ENCODE measurements at places on chromosomes 11 and 22.

- no peak for DNase-seq
These were observed 47.7 kb upstream of the HTATIP2 start for GRCh38 chr11:20315800-20316199.

GRCh38 chr22:48098921-48099245 lies 1336.4 kb downstream of the TBC1D22A start:
- no peak for DNase-seq

GRCh38 chr11:113334183-113334582 lies 19.8 kb downstream of the TTC12 start:
- DNase-seq, result no peak

GRCh38 chr11:108906826-108907225 lies 242.0 kb downstream of the DDX10 start:
- no peak for DNase-seq

GRCh38 chr22:29029202-29030000 lies 32.2 kb downstream of the C22orf31 start:
- no peak for DNase-seq

DNA sequence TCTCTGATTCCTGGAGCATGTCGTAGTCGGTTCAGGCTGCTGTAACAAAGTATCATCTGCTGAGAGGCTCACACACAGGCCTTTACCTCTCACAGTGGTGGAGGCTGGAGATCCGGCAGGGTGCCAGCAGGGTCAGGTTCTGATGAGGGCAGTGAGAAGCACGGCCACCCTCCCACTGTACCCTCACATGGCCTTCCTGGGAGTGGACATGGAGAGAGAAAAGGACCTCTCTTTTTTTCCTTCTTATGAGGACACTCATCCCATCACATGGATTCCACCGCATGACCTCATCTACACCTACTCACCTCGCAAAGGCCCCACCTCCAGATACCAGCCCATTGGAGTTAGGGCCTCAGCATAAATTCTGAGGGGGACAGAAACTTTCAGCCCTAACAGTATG lies 99.5 kb downstream of the BCR start:
- no peak for DNase-seq

GRCh38 chr11:125092669-125093068 lies 18.8 kb downstream of the TMEM218 start:
- no peak for DNase-seq

DNA sequence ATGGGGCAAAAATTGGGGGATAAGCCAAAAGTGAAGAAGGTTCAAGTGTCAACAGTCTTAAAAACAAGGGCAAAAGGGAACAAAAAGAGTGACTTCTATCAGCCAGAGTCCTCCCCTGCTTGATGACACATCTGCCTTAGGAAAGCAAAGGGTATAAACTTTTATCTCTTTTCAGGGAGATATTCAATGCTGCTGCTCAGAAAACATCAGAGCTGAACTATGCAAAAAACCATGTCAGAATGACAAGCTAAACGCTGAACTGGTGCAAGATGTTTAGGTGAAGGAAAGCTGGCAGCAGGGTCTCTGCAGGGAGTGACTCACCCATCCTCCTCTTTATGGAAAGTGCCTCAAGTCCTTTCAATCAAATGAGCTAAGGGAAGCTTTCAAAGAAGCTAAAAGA lies 24.7 kb downstream of the ALG9 start:
- DNase-seq, result no peak

GRCh38 chr22:41913040-41913719 lies 1.7 kb downstream of the SHISA8 start:
- DNase-seq, result no peak

- no peak for DNase-seq
These were observed 136.9 kb downstream of the MYO18B start for GRCh38 chr22:25878933-25879332.

DNA sequence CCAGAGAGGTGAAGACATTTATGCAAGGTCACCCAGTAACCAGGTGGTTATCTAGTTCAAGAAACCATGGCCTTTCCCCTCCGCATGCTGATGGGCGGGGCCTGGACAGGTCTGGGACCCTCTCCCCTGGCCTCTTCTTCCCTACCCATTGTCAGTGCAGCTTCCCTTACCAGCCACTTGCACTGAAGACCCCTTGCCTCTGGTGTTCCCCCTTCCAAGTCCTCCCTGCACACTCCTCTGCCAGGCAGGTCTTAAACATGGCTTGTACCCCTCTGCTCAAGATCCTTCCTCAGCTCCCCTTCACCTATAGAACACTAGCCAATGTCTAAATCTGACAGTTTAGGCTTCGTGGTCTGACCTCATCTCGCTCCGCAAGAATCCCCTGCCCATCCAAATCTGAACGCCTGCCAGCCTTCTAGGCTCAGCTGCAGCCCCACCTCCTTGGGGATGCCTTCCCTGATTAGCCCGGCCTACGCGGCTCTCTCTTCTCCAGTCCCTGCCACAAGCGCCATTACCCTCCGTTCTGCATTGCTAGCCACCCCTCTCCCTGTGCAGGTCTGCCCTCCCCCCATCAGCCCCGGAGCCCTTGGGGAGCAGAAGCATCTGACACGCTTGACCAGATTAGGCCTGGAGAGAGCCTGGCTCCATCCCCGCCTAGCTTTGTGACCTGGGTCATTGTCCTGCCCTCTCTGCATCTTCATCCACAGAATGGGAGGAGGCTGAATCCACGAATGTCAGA lies 213.8 kb downstream of the DSCAML1 start:
- DNase-seq, result no peak

- DNase-seq, result no peak
These were observed 13.1 kb downstream of the TBCEL start for GRCh38 chr11:121037016-121037415.

GRCh38 chr11:2196970-2197770 lies 25.6 kb upstream of the TH start:
- DNase-seq, result no peak

DNA sequence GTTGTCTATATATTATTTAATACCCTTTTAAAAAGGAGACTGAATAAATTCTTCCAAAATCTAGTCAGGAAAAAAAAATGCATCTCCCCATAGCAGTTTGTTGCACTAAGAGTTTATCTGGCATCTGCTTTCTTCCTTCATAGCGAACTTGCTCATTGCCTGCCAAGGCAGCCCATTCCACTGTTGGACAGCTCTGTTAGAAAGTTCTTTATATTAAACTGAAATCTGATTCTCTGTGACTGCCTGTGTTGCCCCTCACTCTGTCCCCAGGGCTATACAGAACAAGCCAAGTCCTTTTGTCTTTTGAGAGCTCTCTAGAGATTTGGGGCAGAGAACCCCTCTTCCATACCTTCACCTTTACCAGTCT lies 3.3 kb upstream of the CHRDL2 start:
- no peak for DNase-seq

- no peak for DNase-seq
These were observed 535.8 kb downstream of the TBC1D22A start for GRCh38 chr22:47298017-47298785.

GRCh38 chr11:97740801-97741151 lies 1280.0 kb upstream of the CNTN5 start:
- no peak for DNase-seq

DNA sequence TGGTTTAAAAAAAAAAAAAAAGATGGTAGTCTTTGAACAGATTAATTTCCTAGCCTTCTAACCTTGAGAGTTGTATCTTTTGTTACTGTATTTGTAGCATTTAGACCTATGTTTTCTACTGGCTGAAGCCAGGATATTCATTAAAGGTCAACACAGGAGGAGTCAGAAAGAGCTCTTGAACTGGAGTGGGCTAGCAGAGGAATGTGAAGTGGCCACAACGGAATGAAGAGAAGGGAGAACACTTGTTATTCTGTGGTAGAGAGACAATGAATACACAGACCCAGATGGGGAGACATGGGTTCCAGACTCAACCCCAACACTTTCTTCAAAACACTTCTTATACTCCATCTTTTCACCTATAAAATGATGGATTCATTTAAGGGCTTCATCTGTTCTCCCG lies 88.1 kb downstream of the RELT start:
- DNase-seq, result no peak

- DNase-seq, result no peak
These were observed 80.1 kb upstream of the RTL6 start for GRCh38 chr22:44578110-44578457.

DNA sequence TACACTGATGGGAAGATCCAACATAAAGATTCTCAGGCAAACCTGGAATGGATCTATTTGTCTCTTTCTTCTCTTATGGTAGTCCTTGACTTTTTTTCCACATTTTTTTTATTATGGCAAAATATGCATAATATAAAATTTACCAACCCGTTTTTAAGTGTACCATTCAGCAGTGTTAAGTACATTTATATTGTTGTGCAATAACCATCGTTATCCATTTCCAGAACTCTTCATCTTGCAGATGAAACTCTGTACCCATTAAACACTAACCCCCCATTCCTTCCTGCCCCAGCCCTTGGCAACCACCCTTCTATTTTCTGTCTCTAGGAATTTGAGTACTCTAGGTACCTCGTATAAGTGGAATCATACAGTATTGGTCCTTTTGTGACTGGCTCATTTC lies 99.7 kb downstream of the DSCAML1 start:
- no peak for DNase-seq

DNA sequence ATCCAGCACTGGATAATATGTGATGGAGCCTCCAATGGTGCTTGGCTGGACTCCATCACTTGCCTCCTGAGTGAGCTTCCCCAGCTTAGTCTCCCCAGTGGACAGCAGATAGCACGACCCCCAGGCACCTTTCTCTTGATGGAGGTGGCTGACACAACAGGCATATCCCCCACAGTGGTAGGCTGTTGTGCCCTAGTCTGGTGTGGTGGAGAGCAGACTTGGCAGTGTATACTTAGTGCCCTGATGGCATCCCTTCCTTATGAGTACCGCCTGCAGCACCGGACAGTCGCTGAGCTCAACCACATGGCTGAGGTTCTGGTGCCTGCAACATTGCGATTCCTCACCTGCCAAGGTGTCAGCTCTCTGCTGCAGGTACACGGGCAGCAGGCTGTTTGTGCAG lies 50.1 kb downstream of the DNHD1 start:
- no peak for DNase-seq

- DNase-seq, result no peak
These were observed 325.6 kb downstream of the BLID start for GRCh38 chr11:121790430-121790829.

DNA sequence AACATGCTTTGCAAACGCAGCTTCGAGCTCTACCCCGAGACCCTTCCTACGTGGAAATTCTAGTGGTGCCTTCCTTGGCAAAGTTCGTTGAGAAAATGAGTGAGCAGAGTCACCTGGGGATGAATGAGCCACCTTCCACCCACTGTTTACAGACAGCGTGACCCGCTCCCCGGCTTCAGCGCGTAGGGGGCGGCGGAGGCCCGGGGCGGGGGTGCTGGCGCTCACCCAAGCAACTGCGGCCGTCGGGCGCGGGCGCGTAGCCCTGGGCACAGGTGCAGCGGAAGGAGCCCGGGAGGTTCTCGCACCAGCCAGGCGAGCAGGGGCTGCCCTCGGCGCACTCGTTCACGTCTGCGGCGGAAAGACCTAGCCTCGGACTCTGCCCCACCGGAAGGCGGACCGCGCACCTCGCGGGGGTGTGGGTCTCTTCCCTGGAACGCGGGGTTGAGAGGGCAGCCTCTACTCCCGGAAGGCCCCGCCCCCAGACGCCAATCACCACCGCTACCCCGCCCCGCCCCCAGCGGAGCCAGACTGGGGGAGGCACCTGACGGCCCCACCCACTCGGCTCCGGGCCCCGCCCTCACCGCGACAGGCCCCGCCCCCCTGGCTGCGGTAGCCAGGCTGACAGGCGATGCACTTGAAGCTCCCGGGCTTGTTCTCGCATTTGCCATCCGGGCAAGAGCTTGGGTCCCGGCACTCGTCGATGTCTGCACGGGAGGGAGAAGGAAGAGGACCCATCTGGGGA lies 11.8 kb downstream of the LTBP3 start:
- DNase-seq, result peak; percentile 83

DNA sequence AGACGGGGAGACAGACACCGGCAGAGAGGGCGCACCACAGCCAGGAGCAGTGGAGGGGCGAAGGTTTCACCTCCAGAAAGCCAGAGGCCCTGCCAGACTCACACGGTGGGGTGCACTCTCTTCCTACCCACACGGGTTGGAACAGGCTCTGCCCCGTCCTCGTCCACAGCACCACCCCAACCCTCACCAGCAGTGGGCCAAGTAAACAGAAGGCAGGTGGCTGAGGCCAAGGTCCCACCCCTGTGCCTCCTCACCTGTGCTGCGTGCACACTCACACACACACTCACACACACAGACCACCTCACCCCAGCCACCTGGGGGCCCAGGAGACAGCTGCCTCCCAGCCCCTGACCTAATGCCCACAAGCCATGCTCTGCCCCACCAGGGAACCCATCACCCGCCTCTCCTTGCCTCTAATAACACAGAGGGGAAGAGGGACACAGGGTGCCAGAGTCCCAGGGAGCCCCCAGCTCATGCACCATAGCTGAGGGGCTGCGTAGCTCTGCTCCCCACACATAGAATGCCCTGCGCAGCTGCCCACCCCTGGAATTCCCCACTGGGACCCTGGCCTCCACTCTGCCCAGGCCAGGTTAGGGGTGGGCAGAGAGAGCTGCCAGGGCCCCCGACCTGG lies 3.1 kb downstream of the CYB5R3 start:
- no peak for DNase-seq

DNA sequence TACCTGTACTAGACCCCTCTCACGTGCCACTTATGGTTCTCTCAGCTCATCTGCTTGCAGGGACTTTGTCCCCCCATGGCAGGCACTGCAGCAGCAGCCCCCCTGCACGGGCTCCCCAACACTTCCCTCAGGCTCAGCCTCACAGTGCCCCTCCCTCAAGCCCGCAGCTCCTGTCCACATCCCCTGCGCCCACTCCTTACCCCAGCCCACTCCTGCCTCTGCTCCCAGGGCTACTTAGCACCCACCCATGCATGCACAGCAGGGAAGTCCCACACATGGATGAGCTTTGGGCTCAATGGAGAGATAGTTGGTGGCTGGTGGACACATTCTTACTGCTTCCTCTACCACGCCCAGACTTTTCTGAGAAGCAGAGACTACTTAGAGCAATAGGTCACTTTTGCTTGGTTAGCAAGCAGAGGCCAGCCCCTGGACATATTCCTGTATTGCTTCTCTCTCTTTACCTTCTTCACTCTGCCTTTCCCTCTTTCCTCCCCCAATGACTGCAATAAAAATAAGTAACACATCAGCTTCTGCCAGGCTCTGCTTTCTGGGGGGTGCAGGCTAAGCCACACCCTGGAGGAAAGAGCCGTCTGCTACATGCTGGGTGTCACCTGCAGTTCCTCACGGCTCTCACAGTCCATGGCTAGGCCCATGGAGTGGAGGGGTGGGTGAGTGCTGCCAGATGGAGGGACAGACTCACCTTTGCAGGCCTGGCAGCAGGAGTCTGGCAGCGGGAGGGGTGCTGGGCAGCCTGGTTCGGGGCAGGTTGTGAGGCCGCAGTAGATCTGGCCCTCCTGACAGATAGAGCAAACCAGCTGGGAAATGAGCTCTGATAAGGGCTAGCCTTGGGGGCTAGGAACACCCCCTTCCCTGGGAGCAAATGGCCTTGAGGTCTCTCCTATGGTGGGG lies 23.4 kb downstream of the CHRDL2 start:
- no peak for DNase-seq

GRCh38 chr22:35197071-35197470 lies 60.2 kb upstream of the HMGXB4 start:
- DNase-seq, result no peak
